ENCODE measurements at places on chromosomes 5 and 9. TPM values are rescaled to one million over a fixed set of nuclear protein-coding genes. Genes with fewer than 3 reads are reported as not detected.

- no peak for DNase-seq
These were observed 364.3 kb downstream of the KCNN2 start for GRCh38 chr5:114726131-114726530.

DNA sequence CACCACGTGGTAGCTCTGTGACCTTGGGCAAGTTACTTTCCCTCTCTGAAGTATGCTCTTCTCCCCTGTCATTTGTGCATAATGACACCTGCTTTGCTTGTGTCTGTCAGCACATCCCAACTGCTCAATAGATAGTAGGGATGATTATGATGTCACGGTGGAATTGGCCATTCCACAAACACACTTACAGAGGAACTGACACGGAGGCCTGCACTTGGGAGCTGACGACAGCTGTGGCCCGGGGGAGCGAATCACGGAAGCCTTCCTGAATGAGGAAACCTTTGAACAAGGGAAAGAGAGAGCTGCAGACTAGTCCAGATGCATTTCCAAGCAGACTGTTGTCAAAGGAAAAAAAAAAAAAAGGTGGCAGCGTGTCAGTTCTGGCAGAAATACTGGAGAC lies 21.0 kb downstream of the TLX3 start:
- DNase-seq: no peak

PCDHGA6 gene
- 1.8 TPM for total RNA-seq

TMEM174 gene
- not detected for total RNA-seq

GRCh38 chr9:136045595-136046553 lies 49.2 kb downstream of the NACC2 start:
- DNase-seq: no peak

DNA sequence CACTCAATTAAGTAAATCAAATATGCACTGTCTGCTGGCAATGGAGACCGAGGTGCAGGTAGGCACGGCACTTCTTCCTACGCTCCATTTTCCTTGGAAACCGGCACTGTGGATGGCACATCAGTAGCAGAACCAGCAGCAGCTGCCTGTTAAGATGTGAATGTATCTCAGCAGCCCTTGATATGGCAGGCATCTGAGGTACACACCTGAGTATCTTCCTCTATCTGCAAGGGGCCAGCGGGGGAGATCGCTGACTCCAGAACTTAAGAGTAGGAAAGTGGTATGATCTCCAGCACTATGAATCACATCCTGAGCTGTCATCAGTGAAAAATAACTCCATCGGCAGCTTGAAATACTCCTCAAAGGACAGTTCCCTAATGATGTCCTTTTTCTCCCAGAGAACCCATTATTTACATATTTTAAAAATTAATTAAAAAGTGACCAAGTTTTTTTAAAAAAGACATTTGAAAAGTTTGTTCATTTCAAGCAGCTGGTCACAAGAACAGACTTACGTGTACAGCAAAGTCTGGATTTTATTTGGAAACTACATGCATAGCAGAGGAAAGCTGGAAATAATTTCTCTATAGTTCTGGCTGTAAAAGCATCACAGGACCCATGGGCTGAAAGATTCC lies 97.1 kb downstream of the ADAMTS12 start:
- no peak for DNase-seq

GRCh38 chr5:40559306-40559705 lies 120.4 kb upstream of the PTGER4 start:
- DNase-seq: no peak

ATP10B gene
- 4.3 TPM for total RNA-seq

DNA sequence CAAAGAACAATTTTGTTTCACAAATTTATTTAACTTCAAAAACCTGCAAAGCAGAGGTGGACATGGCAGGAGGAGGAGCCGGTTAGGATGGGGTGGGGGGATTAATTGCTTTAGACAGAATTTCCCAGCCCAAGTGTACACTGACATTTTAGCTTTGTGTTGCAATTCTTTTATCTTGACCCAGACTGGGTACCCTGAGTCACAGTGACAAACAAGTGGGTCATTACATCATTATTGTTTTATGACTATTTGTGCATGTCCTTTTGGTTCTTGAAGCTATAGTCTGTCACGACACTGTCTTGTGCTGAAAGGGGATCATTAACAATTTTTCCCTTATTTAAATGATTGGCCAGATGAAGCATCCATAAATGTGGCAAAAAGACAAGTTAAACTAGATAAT lies 84.5 kb upstream of the VCAN start:
- DNase-seq: no peak

DNA sequence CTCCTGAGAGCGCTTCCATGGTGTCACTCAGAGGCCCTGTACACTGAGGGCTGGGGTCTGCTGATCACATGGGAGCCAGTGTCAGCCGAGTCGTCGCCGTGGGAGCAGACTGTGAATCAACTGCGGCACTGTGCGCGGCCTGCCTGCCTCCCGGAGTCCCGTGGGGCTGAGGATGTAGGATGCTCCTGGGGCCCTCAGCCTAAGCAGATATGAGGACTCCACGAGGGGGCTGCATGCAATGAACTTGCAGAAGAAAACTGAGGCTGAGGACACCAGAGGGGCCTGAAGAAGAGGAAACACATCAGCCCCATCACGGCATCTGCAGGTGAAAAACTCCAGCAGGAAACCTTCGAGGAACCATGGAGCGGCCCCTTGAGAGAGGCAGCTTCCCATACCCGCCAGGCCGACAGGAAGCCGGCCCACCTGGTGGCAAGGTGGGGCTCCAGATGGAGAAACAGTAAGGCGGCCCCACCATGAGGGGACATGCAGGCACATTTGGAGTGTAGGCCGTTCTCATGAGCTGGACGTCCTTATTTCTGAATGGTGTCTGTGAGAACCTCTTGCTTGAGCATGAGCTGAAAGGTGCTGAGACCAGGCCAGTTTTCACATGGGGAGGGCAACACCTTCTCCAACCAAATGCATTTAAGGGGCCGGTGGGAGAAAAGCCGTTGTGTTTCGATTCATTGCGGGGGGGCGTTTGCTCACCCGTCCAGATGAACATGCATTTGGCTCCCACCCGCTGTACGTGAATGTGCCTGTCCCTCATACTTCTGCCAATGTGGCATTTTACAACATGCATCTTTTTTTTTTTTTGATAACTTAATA lies 35.2 kb upstream of the ADAMTS2 start:
- no peak for DNase-seq

- no peak for DNase-seq
These were observed 299.6 kb downstream of the FBXL7 start for GRCh38 chr5:15799612-15800011.

GRCh38 chr5:136279314-136279713 lies 86.0 kb downstream of the TRPC7 start:
- no peak for DNase-seq

SLC36A2 gene
- total RNA-seq: not detected

- DNase-seq: no peak
These were observed 53.2 kb downstream of the ZNF474 start for GRCh38 chr5:122182491-122182921.

- DNase-seq: no peak
These were observed 37.2 kb downstream of the HEXB start for GRCh38 chr5:74722271-74722670.

KIF27 gene
- total RNA-seq: 4.7 TPM

DNA sequence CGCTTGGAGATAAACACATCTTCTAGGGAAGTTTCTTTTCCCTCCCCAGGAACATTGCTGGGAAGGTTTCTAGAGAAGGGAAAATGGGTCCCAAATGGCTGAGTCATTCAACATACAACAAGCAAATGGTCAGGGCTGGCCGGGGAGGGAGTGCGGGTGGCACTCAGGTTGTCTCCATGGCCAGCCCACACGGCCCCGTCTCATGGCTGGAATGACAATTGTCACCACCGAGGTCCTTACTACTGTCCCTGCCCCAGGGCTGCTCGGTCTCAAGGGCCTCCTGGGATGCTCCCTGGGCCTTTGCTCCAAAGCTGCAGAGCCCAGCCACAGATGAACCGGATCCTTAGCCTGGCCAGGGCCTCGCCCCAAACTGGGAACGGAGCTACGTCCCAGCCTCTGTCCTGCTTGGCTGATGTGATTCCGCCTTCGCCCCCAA lies 121.9 kb downstream of the FGF18 start:
- no peak for DNase-seq

GRCh38 chr5:5613261-5613990 lies 190.9 kb downstream of the ICE1 start:
- no peak for DNase-seq

GRCh38 chr9:27165068-27165467 lies 56.0 kb downstream of the TEK start:
- no peak for DNase-seq

- no peak for DNase-seq
These were observed at the start of gene ASS1 for GRCh38 chr9:130444565-130445221. ASS1 (plus strand) TSS chr9:130444961; CDS start chr9:130452229, 7,268 bp downstream.

SPINK7 gene
- not detected for total RNA-seq

CTXN3 gene
- not detected for total RNA-seq
